NCI-H1092 (cell line): ENCODE measurements at places on chromosomes 12 and 14.
A peak's percentile ranks its signal among the peaks of the same experiment; 100 is the strongest.

DNA sequence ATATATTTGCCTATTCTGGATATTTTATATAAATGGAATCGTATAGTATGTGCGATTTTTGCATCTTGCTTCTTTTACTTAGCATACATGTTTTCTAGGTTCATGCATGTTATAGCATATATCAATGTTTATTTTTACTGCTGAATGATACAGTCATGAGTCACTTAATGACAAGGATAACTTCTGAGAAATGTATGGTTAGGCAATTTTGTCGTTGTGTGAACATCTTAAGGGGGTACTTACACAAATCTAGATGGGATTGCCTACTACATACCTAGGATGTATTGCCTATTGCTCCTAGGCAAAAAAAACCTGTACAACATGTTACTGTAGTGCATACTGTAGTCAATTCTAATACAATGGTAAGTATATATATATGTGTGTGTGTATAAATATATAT, 8.8 kb downstream of the USP15 start:
- no peak for DNase-seq

GRCh38 chr12:131402781-131403396, 308.0 kb upstream of the SFSWAP start:
- DNase-seq, result no peak

GRCh38 chr12:104643819-104644669, 187.3 kb downstream of the CHST11 start:
- DNase-seq, result peak; percentile 73

GRCh38 chr12:77500089-77500488, 330.6 kb upstream of the NAV3 start:
- DNase-seq, result no peak

DNA sequence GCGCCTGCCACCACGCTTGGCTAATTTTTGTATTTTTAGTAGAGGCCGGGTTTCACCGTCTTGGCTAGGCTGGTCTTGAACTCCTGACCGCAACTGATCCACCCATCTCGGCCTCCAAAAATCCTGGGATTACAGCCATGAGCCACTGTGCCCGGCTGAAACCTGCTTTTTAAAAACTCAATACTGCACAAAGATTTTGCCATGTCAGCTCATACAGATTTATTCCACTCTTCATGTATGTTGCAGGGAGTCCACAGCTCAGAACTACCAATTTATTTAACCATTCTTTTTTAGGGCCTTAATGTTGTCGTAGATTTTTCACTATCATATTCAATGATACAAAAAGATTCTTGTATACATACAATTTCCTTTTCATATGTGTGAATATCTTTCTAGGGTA, 20.0 kb downstream of the ZCCHC8 start:
- DNase-seq, result no peak

GRCh38 chr12:20946732-20947131, 136.2 kb downstream of the SLCO1B3 start:
- no peak for DNase-seq

DNA sequence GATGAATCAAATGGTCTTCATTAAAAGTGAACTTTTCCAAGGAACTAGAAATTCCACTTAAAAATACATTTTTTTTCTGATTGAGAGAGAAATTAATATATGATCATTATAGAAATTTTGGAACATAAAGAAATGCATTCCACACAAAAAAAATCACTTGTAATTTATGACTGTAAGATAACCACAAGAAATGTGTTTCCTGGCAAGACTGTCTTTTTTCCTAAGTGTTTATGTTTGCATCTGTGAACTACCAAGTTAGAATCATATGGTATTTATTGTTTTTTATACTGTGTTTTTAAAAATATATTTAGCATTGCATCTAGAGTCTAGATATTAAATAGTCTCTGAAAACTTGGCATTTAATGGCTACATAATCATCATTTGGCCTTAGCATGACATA, 726.8 kb downstream of the BCL11B start:
- DNase-seq, result no peak

DNA sequence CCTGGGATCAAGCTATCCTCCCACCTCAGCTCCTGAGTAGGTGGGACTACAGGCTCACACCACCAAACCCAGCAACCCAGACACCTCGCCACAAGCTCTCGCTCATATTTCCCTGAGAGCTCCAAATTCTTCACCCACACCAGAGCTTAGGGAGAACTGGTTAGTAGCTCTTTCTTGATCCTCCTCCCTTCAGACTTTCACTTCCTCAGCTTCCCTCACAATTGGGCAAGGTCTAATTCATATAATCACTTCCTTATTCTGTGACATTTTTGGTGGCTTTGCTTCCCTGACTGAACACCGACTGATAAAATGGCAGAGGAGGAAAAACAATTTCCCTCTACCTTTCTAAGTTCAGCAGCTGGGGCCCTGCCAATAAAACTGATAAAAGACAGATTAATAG, 88.5 kb downstream of the GXYLT1 start:
- DNase-seq, result no peak

GRCh38 chr12:7856516-7856915, 16.2 kb downstream of the SLC2A14 start:
- DNase-seq, result no peak

DNA sequence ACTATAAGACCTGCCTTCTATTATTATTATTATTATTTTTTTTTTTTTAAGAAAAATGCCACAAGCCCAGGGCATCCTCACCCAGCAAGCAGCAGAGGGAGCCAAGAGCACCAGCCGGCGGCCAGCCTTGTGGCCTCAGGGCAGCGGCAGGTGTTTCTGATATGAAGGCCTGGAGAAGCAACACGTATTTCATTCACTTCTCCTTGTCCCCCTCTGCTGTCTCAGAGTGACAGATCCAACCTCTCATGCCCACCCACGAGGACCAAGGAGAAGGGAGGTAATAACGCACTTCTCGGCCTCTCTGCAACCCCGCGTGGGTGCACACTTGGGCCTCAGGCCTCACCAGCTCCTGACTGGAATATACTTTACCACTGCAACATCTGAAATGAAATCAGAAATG, 25.4 kb downstream of the CDC42BPB start:
- DNase-seq, result no peak

DNA sequence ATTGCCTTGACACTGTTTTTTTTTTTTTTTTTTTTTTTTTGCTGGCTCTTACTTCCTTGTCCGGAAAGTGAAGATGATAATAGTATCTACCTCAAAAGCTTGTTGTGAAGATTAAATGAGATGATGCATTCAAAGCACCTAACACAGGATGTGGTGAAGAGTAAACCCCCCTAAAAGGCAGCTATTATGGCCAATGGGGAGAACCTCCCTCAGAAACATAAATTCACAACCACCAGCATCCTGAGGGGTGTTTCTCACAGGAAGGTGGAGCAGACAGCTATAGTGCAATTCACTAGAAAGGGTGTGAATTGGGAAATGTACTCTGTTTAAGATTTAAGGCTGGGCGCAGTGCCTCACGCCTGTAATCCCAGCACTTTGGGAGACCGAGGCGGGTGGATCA, 85.4 kb upstream of the CRY1 start:
- no peak for DNase-seq

- DNase-seq, result peak; percentile 89
Measured at GRCh38 chr14:79278798-79279644, 932.3 kb downstream of the DIO2 start.

GRCh38 chr14:35231207-35231760, 60.9 kb upstream of the PSMA6 start:
- DNase-seq, result no peak

DNA sequence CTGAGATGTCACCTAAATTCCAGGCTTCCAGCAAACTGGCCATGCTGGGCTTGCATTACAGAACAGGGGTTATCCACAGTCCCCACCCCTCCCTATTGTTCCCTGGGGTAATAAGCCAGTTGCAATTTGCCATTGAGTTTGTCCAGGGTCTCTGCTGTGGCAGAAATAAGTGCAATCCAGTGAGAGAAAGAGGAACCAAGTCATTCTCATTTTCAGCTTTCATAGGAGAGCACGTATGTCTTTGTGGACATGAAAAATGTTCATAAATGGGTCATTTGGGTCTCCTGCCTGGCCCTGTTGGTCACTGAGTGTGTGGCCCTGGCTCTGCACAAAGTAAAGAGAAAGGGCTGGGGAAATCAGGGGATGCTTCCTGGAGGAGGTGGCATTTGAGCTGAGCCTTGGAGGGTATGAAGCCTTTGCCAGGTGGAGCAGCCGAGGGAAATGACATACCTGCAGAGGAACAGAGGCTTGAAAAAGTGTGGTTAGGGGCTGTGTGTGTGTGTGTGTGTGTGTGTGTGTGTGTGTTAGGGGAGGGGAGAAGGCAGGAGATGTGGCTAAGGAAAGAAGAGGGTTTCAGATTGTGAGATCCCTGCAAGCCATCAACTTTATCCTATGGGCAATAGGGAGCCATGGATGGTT, 29.3 kb downstream of the CMKLR1 start:
- no peak for DNase-seq

- no peak for DNase-seq
Measured at GRCh38 chr12:5375547-5376295, 56.2 kb upstream of the NTF3 start.

DNA sequence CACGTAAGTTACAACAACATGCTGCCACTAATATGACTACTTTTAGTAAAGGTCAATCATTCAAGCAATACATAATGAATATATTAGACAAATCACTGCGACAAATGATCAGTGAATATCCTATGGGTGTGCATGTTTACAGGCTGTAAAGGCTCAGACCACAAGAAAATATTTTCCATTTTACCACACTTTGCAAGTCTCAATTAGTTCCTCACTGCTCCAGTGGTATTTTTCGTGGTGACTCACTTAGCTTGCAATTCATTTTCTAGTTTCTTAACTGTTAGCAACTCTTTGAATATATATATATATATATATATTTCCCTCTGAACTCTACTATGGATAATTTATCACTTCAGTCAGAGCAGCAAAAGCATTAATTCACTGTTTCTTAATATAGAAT, 96.9 kb downstream of the EML5 start:
- no peak for DNase-seq

GRCh38 chr14:27739657-27740156, 1026.9 kb upstream of the FOXG1 start:
- peak; percentile 13 for DNase-seq

GRCh38 chr12:102806110-102806509, 110.9 kb downstream of the PAH start:
- DNase-seq, result no peak

GRCh38 chr14:95545515-95546168, 10.8 kb downstream of the GLRX5 start:
- no peak for DNase-seq

DNA sequence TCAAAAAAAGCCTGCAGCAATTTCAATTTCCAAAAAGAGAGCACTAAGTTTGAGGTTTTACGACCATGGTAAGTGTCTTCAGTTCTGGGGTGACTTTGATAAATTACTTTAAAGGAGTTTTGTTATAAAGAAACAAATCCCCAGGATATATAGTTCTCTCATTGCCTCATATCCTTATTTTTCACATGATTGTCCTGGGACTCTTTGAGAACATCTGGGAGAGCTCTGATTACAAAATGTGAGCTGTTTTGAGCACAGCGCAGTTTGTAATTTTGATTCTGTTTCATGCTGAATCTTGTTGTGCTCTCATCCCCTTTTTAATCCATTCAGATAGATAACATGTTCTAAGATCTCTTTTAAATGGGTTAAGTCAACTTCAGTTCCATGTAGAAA, 67.7 kb upstream of the DCN start:
- DNase-seq, result no peak
